ENCODE measurements at places on chromosomes 2 and 18. TPM values are rescaled to one million over a fixed set of nuclear protein-coding genes. Genes with fewer than 3 reads are reported as not detected.

Gene PIEZO2
- not detected for total RNA-seq

- DNase-seq, result no peak
Observed at GRCh38 chr2:191864628-191865374, 17.9 kb upstream of the CAVIN2 start.

DNA sequence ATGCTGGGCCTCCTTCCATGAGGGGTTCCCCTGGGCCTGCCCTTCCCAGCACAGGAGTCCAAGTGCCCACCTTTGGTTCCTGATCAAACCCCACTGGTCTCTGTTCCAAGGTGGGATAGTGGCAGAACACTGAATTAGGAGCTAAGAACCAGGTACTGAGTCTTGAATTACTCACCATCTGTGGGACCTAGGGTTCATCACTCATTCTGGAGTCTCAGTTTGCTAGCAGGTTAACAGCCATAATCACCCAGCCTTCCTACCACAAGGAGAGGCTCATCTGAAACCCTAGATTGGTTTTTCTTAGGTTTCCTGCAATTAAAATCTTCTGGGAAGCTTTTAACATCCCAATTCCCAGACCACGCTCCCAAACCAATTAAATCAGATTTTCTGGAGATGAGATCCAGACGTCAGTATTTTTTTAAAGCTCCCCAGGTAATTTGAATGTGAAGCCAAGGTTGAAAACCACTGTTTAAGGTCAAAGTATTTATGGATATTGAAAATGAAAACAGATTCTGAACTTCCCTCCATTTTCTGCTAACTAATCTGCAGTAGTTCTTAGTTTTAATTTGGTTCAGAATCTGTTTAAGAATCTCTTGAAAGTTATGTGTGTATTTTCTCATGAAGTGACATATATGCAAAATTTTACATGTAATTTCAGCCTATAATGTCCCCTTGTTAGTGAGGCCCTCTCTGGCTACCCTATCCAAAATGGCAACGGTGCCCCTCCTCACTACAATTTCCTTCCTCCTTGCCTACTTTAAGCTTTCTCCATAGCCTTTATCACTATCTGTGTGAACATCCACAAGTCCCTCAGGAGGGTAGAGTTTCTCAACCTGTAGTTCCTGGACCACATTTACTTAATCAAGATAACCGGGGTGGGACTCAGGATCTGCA lies 166.5 kb upstream of the CXCR4 start:
- no peak for DNase-seq

DNA sequence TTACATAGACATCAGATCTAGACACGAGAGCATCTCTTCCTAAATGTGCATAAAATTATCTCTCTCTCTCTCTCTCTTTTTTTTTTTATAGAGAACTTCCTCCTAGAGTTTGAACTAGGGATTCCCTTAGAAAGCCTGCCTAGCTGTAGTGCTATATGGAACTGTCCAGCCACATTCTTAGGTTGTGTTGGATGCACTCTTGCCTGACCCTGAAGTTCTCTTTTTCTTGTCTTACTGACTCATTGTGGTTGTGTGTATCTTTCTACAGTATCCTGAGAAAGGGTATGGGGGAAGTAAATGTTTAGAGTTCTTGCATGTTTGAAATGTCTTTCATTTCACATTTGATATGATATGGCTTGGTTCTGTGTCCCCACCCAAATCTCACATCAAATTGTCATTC lies 368.2 kb downstream of the CDH2 start:
- no peak for DNase-seq

GRCh38 chr2:6973895-6974545 lies 56.8 kb downstream of the RNF144A start:
- DNase-seq, result no peak
